Motor neuron (in vitro differentiated cells): ENCODE measurements at places on chromosomes 16 and 17. TPM values are rescaled to one million over a fixed set of nuclear protein-coding genes. Genes with fewer than 3 reads are reported as not detected.
A peak's percentile ranks its signal among the peaks of the same experiment; 100 is the strongest.

- no peak for ATAC-seq
Observed at GRCh38 chr17:63993368-63993985, 4.7 kb upstream of the PRR29 start.

GRCh38 chr16:87968541-87968940 is 17.3 kb downstream of the BANP start:
- ATAC-seq, result no peak

GRCh38 chr17:12229335-12229734 is 208.7 kb downstream of the MAP2K4 start:
- no peak for ATAC-seq

GRCh38 chr17:7367918-7368598 is 12.8 kb upstream of the TNK1 start:
- no peak for ATAC-seq

- no peak for ATAC-seq
Observed at GRCh38 chr16:1769402-1770300, 1.7 kb downstream of the NME3 start.

GRCh38 chr16:64866021-64866420 is 255.8 kb downstream of the CDH11 start:
- no peak for ATAC-seq

DNA sequence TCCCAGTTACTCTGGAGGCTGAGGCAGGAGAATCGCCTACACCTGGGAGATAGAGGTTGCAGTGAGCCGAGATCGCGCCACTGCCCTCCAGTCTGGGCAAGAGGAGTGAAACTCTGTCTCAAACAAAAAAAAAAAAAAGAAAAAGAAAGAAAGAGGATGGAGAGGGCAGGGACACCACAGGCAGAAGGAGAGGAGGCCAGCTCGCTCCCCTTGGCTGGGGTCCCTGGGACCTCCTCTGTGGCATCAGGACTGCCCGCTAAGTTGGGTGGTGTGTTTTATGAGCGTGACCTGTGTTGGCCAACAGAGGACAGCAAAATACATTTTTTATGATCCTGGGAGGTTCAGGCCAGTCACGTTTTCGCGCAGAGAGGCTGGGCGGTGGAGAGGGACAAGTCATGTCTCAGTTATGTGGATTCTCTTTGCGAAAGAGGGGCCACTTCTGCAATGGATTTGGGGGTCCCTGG is 229.6 kb downstream of the MRTFB start:
- ATAC-seq, result peak; percentile 70

Gene TIGD7
- total RNA-seq, result 13.8 and 15.2 TPM in 2 replicates

Gene COIL
- total RNA-seq, result 21.9 TPM in 2 replicates

Gene ABCC3
- 21.6 and 22.5 TPM in 2 replicates for total RNA-seq

Gene CAPNS2
- 0.41 TPM in 1 of 2 replicates, not detected in the other for total RNA-seq

Gene COTL1
- 9.3 and 10.1 TPM in 2 replicates for total RNA-seq

Gene KRT24
- 0.10 TPM in 1 of 2 replicates, not detected in the other for total RNA-seq
